Smooth muscle cell of the coronary artery (primary cell): ENCODE measurements at places on chromosomes 2 and 18. TPM values are rescaled to one million over a fixed set of nuclear protein-coding genes. Genes with fewer than 3 reads are reported as not detected.

The ACTG2 gene
- 0.35 and 0.60 TPM in 2 replicates for total RNA-seq

The TNFRSF11A gene
- total RNA-seq: under 0.01 and 0.68 TPM in 2 replicates

The CNRIP1 gene
- total RNA-seq: 14.1 and 23.1 TPM in 2 replicates

The CDK15 gene
- 0.08 and 0.23 TPM in 2 replicates for total RNA-seq

The CCDC121 gene
- total RNA-seq: 2.1 and 2.4 TPM in 2 replicates

The GALNT5 gene
- 15.1 and 73.1 TPM in 2 replicates for total RNA-seq

The ZSCAN30 gene
- 13.6 and 17.0 TPM in 2 replicates for total RNA-seq

The MC4R gene
- total RNA-seq: not detected in 2 replicates

The SUPT7L gene
- 14.4 and 17.9 TPM in 2 replicates for total RNA-seq

The MC2R gene
- total RNA-seq: not detected in 2 replicates

The CYBRD1 gene
- 132 and 521 TPM in 2 replicates for total RNA-seq

The IL1RL2 gene
- total RNA-seq: 0.38 and 4.3 TPM in 2 replicates

The MAP3K19 gene
- not detected in 2 replicates for total RNA-seq

The SLC19A3 gene
- 0.23 and 2.1 TPM in 2 replicates for total RNA-seq

The TTR gene
- not detected in 2 replicates for total RNA-seq

The ST8SIA3 gene
- not detected in 2 replicates for total RNA-seq

The MLPH gene
- 0.90 and 37.0 TPM in 2 replicates for total RNA-seq

The WNT10A gene
- not detected in 2 replicates for total RNA-seq

The MOCOS gene
- 0.68 and 4.7 TPM in 2 replicates for total RNA-seq

The REG3A gene
- not detected in 2 replicates for total RNA-seq

The RIT2 gene
- total RNA-seq: not detected in 2 replicates

The MYO1B gene
- total RNA-seq: 85.2 and 88.9 TPM in 2 replicates

The GULP1 gene
- 4.1 and 17.1 TPM in 2 replicates for total RNA-seq

The TMEM87B gene
- total RNA-seq: 16.5 and 30.8 TPM in 2 replicates

The GRHL1 gene
- total RNA-seq: 0.08 and 0.70 TPM in 2 replicates

The SCG2 gene
- total RNA-seq: 1.3 and 36.4 TPM in 2 replicates
